ENCODE measurements at places on chromosomes 13 and 19. TPM values are rescaled to one million over a fixed set of nuclear protein-coding genes. Genes with fewer than 3 reads are reported as not detected.

DNA sequence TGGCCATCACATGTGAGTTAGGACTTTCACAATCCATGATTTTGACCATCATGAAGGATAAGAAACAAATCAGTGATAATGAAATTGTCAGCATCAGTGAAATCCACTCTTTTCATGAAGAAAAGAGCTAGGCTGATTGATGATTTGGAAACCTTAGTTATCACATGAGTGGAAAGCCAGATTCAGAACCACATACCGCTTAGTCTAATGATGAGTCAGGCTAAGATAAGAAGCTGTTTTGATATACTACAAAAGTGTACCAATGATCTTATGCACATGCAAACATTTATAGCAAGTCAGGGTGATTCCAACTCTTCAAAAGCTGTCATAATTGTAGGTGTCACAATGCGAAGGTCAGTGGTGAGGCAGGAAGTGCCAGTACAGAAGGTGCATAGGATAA is 519.3 kb downstream of the GPC6 start:
- DNase-seq, result no peak

DNA sequence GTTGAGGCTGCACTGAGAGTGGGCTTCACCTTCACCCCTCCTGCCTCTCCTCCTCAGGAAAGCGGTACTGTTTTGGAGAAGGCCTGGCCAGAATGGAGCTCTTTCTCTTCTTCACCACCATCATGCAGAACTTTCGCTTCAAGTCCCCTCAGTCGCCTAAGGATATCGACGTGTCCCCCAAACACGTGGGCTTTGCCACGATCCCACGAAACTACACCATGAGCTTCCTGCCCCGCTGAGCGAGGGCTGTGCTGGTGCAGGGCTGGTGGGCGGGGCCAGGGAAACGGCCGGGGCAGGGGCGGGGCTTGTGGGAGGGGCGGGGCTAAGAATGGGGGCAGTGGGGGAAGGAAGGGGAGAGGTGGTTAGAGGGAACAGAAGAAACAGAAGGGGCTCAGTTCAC is 7.5 kb downstream of the CYP2A13 start:
- DNase-seq, result no peak

- DNase-seq, result no peak
Measured at GRCh38 chr13:108005231-108005630, 210.1 kb downstream of the LIG4 start.

DNA sequence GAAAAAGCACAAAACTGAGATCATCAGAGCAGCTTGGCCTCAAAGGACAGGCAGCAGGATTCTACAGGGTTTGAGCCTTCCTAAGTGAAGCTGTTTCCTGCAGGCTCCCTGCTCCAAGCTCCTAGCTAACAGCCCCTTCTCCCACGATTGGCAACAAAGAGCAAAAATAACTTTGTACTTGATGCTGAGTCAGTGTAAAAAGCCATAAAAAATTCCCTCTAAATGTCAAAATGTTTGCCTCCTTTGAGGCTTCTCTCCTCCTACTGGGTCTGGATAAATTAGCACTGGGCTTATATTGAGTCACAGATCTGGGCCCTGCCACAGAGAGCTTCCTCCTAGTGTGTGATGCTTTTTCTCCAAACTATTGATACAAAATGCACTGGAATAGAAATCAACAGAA is 153.3 kb downstream of the TNFRSF19 start:
- no peak for DNase-seq

The LSR gene
- total RNA-seq, result 1.1 TPM

DNA sequence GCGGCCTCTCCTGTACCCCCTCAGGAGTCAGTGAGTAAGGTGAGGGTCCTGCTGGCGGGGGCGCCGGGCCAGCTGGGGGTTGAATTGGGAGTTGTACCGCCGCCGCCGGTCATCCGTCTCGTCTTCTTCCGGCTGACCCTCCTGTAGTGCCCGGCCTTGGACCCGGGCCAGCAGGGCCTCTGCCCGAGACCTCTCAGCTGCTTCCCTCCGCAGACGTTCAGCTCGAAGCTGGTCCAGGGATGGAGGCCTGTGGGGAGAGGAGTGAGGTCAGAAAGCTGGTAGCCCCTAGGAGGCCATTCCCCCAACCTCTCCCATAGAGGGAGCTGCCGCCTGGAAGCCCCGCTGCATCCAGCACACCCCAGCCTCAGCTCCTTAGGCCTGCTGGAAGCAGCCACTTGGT is 3.8 kb downstream of the LENG1 start:
- DNase-seq, result no peak

DNA sequence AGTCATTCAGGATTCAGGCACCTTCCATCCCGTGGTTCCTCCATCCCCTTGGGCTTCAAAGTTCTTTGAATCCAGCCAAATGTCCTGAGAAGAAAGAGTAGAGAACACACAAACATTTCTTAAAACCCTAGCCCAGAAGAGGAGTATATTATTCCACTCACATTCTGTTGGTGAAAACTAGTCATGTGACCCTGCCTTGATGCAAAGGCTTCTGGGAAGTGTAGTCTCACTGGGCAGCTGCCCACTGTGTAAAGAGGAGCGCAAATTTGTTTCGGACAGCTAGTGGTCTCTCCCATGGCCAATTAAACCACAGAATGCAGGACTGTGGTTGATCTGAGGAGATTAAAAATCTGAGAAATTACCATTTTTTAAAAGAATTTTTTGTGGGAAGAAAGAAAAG is 304.4 kb downstream of the SUCLA2 start:
- DNase-seq, result no peak

DNA sequence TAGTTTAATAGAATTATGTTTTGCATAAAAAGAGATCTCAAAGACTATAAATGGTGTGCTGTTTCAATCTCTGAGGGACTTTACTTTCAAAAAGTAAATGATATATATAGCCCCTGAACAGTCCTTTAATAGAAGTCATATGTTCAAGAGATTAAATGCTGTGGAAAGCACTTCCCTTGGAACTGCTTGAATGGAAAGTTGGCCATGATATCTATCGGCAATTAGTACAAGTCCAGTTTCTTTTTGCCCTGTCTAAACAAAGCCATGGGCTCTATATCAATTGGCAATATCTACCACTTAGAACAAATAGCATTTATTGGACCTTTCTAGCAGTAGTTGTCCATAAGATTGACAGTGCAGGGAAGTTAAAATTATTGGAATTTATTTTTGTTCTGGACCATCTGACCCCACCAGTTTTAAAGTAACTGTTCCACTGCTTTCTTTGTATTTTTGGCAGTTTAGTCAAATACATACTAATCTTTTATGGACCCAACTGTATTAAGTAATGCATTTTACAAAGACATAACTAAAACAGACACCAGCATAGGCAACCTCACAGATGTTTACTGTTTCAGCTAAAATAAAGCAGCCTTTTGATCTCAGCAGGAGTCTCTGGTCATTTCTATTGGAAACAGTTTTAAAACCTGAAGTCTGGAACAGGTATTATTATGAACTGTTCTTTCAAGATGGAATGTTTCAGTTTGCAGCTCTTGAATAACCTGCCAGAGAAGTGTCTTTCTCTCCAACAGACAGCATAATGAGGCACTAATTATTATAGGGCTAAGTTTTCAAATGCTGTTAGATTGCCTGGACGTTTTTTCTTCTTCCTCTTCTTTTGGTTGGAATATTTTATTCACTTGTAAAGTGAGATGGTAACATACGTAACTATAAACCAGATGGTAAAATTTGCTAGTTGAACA is 282.6 kb downstream of the DCLK1 start:
- DNase-seq, result no peak

DNA sequence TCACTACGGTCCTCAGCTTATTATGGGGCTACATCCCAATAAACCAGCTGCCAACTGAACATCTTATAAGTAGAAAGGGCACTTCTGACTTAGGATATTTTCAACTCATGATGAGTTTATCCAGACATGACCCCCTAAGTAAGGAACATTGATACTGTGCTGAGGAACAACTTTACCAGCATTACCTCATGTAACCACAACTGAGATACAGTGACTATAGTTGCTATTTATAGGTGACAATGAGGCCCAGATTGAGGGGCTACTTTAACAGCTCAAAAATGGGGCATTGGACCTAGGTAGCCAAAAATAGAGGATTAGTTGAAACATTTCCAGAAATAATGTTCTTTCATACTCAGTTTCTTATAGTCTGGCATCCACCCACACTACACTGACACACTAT is 26.8 kb downstream of the SKA3 start:
- DNase-seq, result no peak

The PCDH20 gene
- total RNA-seq, result 12.7 TPM

DNA sequence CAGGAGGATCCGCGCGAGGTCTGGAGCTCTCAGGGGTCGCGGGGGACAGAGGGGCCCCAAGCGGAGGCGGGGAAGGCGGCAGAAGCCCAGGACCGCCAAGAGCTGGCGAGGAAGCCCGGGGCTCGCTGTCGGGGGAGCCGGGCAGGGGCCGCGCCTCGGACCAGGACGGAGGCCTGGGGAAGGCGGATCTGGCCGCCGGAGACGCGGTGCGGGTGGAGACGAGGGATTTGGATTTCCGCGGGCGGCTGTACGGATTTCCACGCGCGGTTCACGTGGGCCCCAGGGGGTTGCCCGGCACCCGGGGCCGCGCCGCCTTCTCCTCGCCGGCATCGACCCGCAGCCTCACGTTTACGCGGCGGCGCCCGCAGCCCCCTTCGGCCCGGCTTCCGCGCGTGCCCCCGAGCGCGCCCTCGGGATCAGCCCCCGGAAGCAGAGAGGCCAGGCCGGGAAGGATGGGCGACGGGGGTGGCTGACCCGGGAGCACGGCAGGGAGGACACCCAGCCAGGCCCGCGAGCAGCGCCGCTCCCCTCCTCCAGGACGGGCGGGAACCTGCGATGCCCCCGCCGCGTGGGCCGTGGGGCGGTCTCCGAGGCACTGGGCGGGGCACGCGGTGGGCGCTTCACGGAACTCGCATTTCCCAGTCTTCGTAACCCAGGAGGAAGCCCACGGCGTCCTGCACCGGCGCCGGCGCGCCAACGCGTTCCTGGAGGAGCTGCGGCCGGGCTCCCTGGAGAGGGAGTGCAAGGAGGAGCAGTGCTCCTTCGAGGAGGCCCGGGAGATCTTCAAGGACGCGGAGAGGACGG is 4.7 kb downstream of the F7 start:
- DNase-seq, result no peak

The ZNF600 gene
- 4.4 TPM for total RNA-seq

GRCh38 chr13:97364031-97364430 is 69.9 kb upstream of the RAP2A start:
- no peak for DNase-seq

DNA sequence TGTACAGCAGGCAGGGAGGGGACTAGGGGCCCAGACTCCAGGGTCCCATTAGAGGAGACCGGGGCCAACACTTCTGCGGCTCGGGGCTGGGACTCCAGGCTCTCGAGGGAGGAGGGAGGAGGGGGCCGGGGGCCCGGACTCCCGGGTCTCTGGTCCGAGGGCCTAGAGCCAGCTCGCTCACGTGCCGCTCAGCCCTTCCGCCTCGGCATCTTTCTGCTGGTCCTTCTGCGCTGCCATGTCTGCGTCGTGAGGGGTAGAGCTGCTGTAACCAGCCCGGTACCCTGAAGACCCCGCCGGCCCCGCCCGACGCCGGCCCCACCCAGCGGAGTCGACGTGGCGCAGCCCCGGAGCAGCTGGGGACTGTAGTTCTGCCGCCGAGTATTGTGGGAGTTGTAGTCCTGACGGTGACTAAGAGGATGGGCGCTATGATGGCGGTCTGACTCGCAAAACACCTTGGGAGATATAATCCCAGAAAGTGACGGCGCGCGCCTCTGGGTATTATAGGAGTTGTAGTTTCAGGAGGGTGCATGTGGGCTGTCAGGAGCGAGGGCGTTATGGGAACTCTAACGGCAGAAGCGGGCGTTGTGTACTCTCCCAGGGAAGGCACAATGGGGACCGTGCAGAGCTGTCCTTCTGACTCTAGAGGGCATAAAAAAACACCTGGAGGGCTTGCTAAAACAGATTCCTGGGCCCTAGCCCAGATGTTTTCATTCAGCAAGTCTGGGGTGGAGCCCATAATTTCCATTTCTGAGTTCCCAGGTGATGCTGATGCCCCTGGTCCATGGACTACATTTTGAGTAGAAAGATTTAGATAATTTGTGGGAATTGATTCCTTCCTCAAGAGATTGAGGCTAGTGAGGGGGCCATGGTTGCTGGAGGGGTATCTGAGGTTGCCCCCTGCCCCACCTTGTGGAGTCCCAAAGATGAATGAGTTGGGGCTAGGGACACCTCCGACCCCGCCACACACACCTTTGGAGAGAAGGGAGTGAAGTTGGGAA is at the start of gene RABAC1:
TSS of gene RABAC1 (minus strand) at position 266 of the 998 bp plus-strand sequence. CDS start at position 237, 29 bp downstream.
- DNase-seq, result peak; percentile 92

The CASP14 gene
- not detected for total RNA-seq

GRCh38 chr13:29948244-29948643 is 97.8 kb upstream of the UBL3 start:
- no peak for DNase-seq

DNA sequence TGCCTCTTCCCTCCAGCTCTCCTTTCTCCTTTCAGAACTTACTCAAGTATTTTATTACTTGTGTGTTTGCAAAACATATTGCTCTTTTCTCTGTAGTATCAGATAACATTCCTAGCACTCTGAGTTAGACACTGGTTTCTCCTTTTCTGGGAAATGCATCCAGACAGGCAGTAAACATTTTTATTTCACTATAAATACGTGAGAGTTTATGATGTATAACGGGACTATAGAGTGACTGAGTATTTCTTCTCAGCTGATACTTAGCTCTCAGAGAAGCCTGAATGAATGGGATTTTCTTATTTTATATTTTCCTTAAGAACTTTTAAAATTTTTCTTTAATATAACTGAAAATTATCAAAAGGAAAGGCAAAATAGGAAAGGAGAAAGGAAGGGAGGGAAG is 211.2 kb upstream of the EDNRB start:
- DNase-seq, result no peak

- DNase-seq, result no peak
Measured at GRCh38 chr19:31253526-31254179, 95.6 kb downstream of the TSHZ3 start.

The PDX1 gene
- not detected for total RNA-seq

DNA sequence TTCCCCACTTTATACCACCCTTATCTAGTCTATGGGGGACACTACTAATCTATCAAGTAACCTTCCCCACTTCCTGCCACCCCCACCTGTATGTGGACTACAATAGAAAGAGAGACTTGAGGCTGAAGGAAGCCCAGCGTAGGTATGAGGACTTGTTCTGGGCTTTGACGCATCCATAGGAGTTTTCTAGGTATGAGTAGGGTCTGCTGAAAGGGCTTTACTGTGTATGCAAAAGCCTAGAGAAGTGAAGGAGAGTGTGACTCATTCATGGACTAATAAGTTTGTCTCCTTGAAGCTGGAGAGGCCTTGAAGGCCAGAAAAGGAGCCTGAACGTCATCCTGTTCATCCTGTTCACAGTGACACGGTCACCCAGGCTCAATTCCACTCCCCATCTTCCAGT is 21.8 kb downstream of the TINCR start:
- no peak for DNase-seq

- DNase-seq, result no peak
Measured at GRCh38 chr13:71524613-71525304, 342.2 kb downstream of the DACH1 start.

Data from H4 (cell line).